ENCODE measurements at places on chromosomes 4 and X.

DNA sequence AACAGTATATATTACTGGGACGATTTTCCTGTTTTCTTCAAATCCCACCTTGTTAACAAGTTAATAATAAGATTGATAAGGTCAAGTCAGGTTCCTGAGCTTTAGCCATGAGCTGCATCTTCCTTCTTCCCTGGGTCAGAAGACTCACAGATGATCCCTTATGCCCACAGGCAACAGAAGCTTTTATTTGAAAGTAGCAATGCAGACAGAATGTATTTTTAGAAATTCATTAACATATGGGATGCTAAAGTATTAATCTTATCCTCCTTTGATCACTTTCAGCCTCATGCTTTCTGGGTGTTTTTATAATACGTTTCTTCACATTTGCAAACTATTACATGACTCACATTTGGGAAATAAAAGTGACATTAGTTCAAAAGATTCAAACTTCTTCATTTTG lies 42.0 kb upstream of the MXRA5 start:
- no peak for DNase-seq

DNA sequence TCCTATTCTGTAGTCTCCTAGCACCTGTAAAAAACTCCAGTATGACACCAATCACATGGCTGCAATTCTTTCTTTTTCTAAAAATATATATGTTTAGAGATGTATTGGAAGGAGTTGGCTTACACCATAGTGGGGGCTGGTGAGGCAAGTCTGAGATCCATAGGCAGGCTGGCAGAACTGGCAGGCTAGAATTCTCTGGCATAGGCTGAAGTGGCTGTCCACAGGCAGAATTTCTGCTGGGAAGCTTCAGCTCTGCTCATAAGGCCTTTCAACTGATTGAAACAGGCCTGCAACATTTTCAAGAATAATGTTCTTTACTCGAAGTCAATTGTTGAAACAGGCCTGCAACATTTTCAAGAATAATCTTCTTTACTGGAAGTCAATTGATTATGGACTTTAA lies 37.0 kb downstream of the FGF2 start:
- no peak for DNase-seq

DNA sequence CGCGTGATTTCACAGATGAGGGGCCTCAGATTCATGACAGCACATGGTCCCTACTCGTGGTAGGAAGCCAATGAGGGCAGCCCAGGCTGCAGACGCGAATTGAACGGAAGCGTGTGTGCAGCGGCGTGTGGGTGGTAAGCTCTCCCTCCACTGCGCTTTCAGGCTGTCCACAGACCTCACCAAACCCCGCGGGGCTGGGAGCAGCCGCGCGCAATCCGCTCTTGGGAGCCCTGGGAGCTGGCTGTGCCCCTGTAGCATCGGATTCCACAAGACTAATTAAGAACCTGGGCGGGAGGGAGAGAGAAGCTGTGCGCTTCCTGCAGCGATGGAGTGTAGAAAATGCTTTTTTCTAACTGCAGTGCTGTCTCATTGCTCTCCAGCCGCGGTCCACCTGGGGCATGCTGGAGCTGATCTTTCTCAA lies 134.9 kb downstream of the STOX2 start:
- no peak for DNase-seq

DNA sequence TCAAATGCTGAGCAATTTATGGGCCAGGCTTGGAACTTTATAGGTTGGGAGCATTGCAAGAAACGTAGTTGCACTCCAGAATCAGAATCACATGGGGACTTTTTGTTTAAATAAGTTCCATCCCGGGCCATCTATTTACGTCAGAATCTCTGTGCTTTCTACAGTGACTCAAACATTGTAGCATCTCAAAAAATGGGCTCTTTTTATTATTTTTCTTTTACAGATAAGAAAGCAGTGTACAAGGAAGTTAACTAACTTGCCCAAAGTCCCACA lies 10.2 kb downstream of the CC2D2A start:
- no peak for DNase-seq

DNA sequence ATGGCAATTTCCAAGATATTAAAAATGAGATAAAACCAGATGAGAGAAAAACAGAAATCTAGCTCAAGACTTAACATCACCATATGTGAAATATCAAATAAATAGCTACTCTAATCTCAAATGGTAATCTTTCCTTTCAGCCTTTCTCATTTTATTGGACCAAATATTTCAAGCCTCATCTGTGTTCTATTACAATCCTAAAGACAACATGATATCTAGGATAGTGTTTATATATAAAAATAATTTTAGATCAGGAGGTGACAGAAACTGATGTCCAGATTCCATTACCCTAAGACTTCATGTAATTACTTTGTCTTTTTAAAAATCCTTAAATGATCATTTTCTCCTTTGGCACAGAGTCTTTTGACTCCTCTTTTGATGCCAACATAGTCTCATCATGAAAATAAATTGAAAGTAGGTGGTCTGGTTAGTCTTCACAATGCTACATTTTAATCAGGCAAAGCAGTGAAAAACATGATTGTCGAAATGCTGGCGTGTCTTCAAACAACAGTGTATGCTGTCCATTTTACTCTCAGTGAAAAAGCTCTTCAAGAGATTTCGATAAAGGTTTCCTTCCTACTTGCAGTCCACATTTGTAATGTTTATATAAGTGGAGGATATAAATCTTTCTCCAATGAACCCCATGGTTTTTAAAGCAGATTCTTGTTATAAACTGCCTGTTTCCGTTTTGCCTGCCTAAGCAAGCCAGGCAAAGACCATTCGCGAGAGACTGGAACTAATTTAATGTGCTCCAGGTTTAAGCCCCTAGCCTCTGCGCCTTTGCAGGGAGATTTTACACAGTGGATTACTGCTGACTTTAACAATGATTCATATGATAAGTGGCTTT lies 169.8 kb downstream of the SCFD2 start:
- no peak for DNase-seq
